Choroid plexus epithelial cell (primary cell): ENCODE measurements at places on chromosomes 13 and 19.

GRCh38 chr13:111461445-111462149, 141.2 kb downstream of the TEX29 start:
- DNase-seq, result no peak

DNA sequence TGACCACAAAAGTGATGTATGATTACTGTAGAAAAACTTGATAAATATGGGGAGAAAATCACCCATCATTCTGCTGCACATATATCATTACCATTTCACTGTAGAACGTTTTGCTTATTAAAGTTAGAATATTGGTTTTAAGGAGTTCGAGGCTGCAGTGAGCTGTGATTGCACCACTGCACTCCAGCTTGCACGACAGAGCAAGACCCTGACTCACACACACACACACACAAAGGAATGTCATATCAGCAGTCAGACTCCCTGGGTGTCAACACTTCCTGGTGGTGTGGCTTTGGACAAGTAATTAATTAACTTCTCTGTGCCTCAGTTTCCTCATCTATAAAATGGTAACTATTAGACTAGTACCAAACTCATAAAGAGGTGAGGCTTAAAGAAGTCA, 11.3 kb upstream of the PNMA8A start:
- no peak for DNase-seq

DNA sequence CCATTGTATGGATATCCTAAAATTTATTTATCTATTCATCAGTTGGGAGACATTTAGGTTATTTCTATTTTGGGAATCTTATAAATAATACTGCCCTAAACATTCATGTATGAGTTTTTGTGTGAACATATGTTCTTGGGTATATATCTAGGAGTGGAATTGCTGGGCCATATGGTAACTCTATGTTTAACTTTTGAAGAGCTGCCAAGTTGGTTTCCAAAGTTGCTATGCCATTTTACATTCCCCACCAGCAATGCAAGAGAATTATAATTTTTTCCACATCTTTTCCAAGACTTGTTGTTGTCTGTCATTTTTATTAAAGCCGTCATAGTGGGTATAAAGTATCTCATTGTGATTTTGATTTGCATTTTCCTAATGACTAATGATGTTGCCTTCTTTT, 48.2 kb upstream of the CALM3 start:
- no peak for DNase-seq

- DNase-seq, result no peak
Observed at GRCh38 chr13:39025433-39025839, 12.5 kb downstream of the PROSER1 start.

GRCh38 chr19:56314018-56314380, 640 bp downstream of the ZSCAN5A start:
- DNase-seq, result peak; percentile 47

DNA sequence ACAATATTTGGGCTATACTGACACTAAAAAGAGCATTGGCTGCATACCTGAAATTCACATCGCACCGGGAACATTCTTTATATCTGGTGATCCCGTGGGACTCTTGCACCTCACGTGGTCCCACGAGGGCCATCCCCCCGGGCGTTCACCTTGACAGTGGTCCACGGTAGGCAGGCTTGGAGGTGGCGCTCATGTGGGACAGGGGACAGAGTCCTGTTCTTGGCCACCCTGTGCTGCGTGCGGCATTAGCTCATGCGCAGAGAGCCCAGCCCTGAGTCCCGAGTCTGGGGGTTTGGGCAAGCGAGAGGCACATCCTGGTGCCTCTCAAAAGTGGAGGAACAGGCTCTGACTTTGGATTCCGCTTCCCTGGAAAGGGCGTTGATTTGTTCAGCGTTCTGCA, 7.5 kb downstream of the GAMT start:
- no peak for DNase-seq

DNA sequence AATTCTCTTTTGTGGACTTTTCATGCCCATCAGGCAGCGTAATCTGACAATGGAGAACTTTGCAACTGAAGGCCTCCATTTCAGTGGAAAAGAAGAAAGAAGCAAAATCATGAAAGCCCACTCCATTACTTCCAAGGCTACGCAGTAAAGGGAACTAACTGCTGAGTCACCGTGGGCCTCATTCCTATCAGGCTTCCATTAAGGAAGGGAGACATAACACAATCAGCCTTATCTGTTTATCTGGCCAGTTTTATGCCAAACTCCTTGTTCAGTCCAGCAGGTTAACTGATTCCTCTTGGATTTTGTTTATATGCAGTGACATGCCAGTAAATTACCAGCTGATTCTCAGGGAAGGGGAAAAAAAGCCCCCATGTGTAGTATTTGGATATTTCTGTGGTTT, 56.8 kb upstream of the KATNAL1 start:
- DNase-seq, result no peak

DNA sequence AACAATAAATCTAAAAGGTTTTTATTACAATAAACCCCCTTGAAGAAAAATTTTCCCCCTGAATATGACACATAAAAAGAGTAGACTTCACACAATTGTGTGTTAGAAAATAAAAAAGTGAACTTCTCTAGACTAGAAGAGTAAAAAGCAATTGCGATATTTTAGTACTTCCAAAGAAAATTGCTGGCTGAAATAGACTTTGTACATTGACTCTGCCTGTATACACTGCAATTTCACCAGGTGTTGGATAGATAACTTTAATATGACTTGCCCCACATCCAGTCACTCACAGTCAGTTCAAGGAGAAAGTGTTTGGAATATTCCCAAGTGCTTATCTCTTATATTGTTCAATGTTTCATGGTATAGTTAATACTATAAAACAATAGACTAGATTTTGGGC, 1780.1 kb upstream of the PCDH20 start:
- DNase-seq, result no peak

DNA sequence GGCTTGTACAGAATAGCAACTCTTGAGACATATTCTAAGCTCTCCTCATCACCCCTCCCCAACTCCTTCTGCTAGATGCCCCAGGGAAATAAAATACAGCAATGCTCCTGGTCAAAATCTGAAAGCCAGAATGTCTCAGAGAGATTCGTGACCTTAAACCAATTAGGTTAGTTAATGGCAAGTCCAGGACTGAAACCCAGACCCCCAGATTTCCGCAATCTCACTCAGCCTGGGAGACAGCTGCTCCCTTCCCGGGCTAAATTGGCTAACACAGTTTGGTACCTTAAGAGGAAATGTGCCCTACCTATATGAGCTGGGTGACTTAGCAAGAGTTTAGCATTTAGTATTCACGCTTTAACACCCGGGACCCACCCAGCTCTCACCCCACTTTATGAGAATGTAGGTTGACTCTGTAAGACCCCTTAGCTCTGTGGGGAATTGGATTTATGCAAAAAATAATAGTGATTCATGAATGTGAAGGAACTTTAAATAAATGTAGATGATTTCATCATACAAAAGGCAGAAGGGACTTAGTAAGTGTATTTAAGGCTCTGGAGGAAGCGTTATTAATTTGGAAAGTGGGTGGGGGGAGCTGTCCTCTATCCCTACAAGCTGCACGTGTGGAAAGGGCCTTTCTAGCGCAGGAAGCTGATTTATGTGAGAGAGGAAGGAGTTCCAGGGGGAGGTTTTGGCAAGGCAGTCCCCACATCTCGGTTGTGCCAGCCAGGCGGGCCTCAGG, 1.1 kb downstream of the DLEU7 start:
- no peak for DNase-seq

GRCh38 chr13:36857253-36857652, 38.2 kb downstream of the RFXAP start:
- DNase-seq, result no peak

- DNase-seq, result peak; percentile 94
Observed at GRCh38 chr19:58559275-58560006, 1.0 kb upstream of the UBE2M start.

GRCh38 chr13:33006638-33007037, 9.6 kb upstream of the KL start:
- DNase-seq, result no peak

DNA sequence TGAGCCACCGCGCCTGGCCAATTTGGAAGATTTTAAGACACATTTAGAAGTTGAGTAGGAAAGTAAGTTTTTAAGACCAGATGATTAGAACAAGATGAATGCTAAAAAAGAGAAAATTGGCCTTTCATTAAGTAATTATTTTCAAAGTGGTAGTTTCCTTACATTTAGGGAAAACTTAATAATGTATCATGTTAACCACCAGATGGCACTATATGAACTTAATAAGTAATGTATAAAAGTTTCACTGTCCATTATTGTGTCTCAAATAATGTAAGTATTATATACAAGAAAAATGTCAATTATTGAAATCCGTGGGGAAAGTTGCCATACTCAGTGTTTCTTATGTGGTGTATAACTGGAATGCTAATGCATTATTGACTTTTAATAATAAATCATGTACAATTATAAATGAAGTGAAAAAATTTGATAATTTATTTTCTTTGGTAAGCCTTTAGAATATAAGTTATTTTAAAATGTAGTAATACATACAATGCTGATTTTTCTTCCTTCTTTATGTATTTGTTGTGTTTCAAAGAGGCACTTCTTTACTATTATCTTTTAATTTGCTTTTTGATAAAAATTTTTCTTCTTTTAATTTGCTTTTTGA, 29.2 kb downstream of the COG6 start:
- DNase-seq, result peak; percentile 72

- no peak for DNase-seq
Observed at GRCh38 chr13:50766695-50767094, 76.8 kb downstream of the DLEU7 start.

DNA sequence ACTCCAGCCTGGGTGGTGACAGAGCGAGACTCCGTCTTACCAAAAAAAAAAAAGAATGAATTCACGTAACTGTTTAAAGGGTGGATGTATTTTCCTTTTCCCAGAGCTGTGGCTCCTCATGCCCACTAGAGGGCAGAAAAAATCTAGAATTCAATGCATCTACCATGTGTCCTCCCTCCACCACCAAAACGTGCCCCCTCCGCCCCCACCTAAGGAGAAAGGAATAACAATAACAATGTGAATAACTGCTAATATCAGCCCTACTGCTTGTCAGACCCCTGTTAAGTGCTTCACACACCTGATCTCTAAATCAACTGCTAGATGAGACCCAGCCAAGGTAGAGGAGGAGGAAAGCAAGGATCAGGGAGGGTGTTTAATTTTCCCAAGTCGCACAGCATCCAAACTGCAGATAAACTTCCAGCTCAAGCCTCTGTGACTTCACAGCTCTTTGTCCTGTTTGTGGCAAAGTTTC, 20.2 kb upstream of the PNMA8B start:
- DNase-seq, result peak; percentile 67

DNA sequence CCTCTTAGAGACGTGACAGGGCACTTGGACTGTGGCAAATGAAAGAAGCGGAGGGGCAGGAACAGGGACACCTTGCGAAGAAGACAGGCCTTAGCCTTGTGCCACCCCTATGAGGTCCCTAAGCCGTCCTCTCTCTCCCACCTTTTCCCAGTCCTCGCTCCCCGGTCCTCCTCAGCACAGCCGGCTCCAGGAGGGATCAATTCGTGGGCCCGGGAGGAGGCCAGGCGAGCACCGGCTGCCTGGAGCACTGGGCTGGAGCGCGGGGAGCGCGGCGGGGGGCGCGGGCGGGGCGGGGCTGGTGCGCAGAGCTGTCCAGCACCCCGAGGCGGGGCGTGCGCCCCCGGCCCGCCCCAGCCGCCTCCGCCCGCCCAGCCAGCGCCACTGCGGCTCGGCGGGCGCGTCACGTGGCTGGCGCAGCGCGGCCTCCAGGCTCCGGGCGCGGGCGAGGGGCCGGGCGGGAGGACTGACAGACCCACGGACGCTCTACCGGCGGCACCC, at the start of gene LRP3:
Gene LRP3 (plus strand): TSS at position 466 of the 498 bp plus-strand sequence. CDS start 456 bp downstream, outside the sequence.
- peak; percentile 26 for DNase-seq

GRCh38 chr19:9865732-9866501, 30.8 kb downstream of the PIN1 start:
- DNase-seq, result no peak

GRCh38 chr19:35458731-35459391, 10.8 kb downstream of the FFAR2 start:
- no peak for DNase-seq

GRCh38 chr19:46840498-46840942, 10.1 kb downstream of the AP2S1 start:
- peak; percentile 80 for DNase-seq

DNA sequence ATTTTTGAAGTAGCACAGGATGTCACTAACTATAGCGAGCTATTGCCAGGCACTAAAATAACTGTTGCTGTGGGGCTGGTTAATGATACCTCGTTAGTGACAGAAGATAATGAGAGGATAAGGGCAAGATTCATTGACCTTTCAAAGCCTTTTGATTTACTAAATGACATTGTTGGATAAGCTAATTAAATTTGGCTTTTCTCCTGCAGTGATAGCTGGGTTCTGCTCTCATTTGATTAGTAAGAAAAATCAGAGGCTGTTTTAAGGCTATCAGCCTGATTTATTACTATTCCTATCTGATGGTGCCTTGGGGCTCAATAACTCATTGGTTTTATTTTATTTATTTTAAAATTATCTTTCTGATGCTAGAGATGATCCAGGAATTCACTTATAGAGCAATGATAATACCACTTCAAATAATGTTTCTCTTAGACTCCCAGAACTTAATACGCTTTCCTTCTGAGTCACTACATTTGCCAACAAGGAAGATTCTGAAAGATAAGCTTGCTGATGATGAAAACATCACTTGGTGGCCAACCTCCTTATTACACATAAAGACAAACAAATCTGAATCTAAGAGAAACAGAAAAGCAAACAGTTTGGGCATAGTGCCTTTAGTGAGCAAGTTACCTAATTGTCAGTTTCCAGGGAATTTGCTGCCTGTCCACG, 501.3 kb upstream of the ARGLU1 start:
- peak; percentile 22 for DNase-seq

DNA sequence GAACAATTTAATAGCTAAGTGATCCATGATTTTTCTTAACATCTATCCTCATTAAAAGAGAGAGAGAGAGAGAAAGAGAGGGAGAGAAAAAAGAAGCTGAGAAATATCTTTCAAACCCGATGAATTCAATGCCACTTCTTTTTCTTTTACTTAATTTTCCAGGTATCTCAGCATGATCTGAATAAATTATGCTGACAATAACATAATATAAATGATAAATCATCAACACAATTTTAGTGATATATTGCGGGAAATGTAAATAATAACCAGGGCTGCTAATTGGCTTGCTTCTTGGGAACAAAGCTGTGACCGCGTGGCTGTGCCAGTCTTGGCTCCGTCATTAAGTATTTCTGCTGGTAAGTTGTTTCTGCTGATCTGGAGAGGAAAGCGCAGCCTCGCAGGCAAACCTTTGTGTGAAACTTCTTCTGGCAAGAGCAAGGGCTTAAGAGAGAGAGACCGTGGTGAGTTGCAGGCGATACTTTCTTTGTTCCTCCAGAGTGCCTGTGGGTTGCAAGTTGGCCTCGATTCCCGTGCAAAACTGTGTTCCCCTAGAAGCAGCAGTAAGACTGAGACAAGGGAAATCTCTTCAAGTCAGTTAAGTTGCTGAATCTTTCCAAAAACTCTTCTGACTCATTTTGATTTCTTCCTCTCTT, 489.1 kb upstream of the TSHZ3 start:
- no peak for DNase-seq
